ENCODE measurements at places on chromosomes 11 and 22. TPM values are rescaled to one million over a fixed set of nuclear protein-coding genes. Genes with fewer than 3 reads are reported as not detected.

DNA sequence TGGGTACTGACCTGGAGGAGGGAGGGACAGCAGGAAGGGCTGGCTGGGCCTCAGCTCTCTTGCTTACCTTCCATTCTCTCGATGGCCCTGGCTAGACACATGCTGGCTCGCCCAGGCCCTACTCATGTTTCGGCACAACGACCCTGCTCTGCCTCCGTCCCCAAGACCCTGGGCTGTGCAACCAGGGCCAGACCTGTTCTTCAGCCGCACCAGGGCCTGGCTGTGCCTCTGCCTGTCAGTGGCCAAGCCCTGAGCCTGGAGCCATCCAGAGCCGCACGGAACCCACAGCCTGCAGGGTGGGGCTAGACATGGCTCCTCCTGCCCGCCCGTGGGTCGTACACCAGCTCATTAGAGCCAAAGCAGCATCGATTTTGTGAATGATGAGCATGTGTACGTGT is 47.5 kb downstream of the RTN4R start:
- H3K4me1 ChIP-seq = no peaks in the 10 kb centered on the region
- H3K27me3 ChIP-seq = no peaks in the 10 kb centered on the region
- H3K27ac ChIP-seq = no peak overlapping the region
- DNase-seq = no peak
- no peak overlapping the region for H3K4me3 ChIP-seq

DNA sequence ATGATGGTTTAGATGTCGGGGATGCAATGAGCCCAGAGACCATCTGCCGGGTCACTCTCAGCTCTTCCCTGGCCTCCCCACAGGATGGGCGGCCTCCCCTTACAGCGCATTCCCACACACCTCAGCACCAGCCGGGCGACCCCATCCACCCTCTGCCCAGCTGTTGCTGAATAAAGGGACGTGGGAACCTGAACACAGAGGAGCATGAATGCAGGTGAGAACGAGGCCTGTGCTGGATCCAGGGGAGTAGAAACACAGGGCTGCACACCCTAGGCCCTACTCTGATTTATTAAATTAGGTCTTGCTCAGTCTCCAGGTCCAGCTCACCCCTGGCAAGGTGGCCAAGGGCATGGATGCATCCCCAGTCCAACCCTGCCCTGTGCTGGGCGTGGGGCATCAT is 180.5 kb downstream of the CTTN start:
- H3K4me1 ChIP-seq = no peaks in the 10 kb centered on the region
- no peaks in the 10 kb centered on the region for H3K36me3 ChIP-seq
- no peak overlapping the region for H3K27ac ChIP-seq
- DNase-seq = no peak
- no peaks in the 10 kb centered on the region for H3K27me3 ChIP-seq
- no peak overlapping the region for H3K4me3 ChIP-seq

- no peak overlapping the region for H3K27ac ChIP-seq
- no peak overlapping the region for H3K4me3 ChIP-seq
- H3K27me3 ChIP-seq = no peaks in the 10 kb centered on the region
- DNase-seq = no peak
- H3K4me1 ChIP-seq = peaks cover 19% of the 10 kb centered on the region
These were observed 9.7 kb upstream of the ANKK1 start for GRCh38 chr11:113377681-113378412.

DNA sequence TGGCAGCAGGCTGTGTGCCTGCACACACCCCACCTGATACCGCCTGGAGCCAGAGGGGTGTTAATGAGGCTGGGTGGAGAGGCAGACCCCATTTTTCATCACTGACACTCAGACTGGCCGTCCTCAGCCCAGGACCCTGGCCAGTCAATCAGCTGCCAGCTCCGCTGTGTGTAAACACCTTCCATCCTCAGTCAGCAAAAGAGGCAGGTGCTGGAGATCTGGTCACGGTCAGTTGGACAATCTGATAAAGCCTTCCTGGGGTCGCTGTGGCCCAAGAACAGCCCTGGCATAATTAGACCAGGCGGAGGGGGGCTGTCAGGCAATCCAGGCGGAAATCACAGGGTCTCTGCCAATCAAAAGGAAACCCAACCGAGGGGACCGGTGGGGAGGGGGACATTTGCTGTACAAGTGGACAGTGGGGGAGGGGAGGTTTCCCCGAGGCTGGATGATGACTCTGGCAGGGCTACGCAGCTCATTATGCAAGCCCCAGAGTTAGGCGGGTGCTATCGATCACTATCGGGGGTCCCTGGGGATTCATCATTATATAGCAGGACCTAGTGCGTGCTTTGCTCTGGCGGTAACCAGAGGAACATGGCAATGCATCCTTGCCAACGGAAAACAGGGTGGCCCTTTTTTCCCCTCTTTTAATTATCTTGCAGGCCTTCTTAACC is 72.9 kb downstream of the ABTB2 start:
- H3K27me3 ChIP-seq = no peaks in the 10 kb centered on the region
- no peak for DNase-seq
- no peak overlapping the region for H3K27ac ChIP-seq
- no peak overlapping the region for H3K4me3 ChIP-seq
- no peaks in the 10 kb centered on the region for H3K36me3 ChIP-seq
- H3K4me1 ChIP-seq = no peaks in the 10 kb centered on the region

DNA sequence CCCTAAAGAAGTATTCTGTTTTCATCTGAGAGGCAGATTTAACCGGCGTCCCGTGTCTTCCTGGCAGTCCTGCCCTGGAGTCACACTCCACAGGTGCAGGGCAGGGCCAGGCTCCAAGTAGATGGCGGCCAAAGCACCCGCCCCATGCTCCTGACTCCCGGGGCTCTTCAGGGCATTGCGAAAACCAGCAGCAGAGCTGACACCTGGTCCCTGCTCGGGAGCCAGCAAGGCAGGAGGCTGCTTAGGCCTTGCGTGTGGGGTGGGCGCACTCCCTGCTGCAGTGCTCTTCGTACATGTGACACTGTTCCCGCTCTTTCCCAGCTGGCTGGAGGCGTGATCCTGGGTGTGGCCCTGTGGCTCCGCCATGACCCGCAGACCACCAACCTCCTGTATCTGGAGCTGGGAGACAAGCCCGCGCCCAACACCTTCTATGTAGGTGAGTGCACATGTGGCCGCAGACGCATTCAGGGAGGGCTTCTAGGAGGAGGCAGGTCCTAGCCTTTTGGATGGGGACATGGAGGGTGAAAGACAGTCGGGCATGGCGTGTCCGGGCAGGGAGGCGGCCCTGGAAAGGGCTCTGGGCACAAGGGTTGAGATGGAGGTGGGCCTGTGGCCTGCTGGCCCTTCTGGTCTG is 10.3 kb upstream of the TSSC4 start:
- H3K27ac ChIP-seq = no peak overlapping the region
- H3K4me3 ChIP-seq = no peak overlapping the region
- no peaks in the 10 kb centered on the region for H3K36me3 ChIP-seq
- peaks cover 100% of the 10 kb centered on the region for H3K4me1 ChIP-seq
- DNase-seq = no peak

DNA sequence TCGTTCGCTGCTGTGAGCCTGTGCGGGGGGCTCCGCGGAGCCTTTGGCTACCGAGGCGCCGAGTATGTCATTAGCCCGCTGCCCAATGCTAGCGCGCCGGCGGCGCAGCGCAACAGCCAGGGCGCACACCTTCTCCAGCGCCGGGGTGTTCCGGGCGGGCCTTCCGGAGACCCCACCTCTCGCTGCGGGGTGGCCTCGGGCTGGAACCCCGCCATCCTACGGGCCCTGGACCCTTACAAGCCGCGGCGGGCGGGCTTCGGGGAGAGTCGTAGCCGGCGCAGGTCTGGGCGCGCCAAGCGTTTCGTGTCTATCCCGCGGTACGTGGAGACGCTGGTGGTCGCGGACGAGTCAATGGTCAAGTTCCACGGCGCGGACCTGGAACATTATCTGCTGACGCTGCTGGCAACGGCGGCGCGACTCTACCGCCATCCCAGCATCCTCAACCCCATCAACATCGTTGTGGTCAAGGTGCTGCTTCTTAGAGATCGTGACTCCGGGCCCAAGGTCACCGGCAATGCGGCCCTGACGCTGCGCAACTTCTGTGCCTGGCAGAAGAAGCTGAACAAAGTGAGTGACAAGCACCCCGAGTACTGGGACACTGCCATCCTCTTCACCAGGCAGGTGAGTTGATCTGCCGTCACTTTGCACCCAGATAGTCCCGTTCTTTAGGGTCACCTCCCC is 1.0 kb downstream of the ADAMTS15 start:
- H3K4me3 ChIP-seq = no peak overlapping the region
- no peaks in the 10 kb centered on the region for H3K36me3 ChIP-seq
- DNase-seq = no peak
- no peak overlapping the region for H3K27ac ChIP-seq

GRCh38 chr22:27919942-27920755 is 1.1 kb upstream of the PITPNB start:
- H3K4me1 ChIP-seq = peaks cover 22% of the 10 kb centered on the region
- H3K27ac ChIP-seq = peak overlapping the region; percentile 97
- no peaks in the 10 kb centered on the region for H3K36me3 ChIP-seq
- DNase-seq = no peak
- peak overlapping the region; percentile 97 for H3K4me3 ChIP-seq
- no peaks in the 10 kb centered on the region for H3K27me3 ChIP-seq

DNA sequence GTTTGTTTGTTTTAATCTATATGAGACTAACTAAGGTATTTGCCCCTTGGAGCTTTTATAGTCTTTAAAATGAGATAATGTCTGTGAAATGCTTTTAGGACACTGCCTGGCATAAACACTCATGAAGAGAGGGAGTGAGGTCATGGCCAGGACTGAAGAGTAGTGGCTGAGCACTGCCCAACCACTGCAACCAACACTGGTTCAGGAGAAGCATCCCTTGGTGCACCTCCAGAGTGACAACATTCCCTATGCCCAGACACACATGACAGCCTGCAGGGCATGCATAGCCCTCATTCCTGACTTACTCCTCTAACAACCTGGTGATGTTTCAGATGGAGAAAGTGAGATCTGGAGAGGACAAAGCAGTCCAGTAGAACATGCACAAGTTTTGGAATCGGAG is 36.1 kb downstream of the ME3 start:
- H3K4me3 ChIP-seq = no peak overlapping the region
- no peaks in the 10 kb centered on the region for H3K36me3 ChIP-seq
- no peaks in the 10 kb centered on the region for H3K27me3 ChIP-seq
- H3K27ac ChIP-seq = no peak overlapping the region
- H3K4me1 ChIP-seq = no peaks in the 10 kb centered on the region

- no peak for DNase-seq
- no peaks in the 10 kb centered on the region for H3K36me3 ChIP-seq
- no peak overlapping the region for H3K27ac ChIP-seq
- no peaks in the 10 kb centered on the region for H3K27me3 ChIP-seq
These were observed 34.9 kb upstream of the PHOX2A start for GRCh38 chr11:72278905-72279304.

- H3K36me3 ChIP-seq = no peaks in the 10 kb centered on the region
- H3K4me3 ChIP-seq = no peak overlapping the region
- no peak for DNase-seq
- H3K27ac ChIP-seq = no peak overlapping the region
- H3K4me1 ChIP-seq = no peaks in the 10 kb centered on the region
- H3K27me3 ChIP-seq = no peaks in the 10 kb centered on the region
These were observed 91.5 kb upstream of the BLID start for GRCh38 chr11:122207505-122207904.

DNA sequence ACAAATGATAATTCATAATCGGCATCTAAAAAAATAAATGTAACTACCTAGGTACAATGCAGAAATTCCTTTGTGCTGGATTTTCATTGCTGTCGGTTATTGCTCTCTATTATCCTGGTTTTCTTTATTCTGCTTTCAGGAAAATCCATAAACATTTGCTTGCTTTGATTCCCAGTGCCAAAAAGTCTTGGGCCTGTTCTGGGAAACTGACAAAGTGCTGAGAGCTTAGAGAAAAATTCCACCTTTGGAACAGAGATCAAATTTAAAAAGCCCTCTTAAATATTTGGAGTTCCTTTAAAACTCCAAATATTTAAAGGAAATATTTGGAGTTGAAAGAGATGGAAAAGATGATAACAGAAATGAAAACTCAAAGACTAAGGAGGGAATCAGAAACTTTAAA is 87.3 kb upstream of the ZBED5 start:
- H3K27me3 ChIP-seq = no peaks in the 10 kb centered on the region
- no peak overlapping the region for H3K4me3 ChIP-seq
- H3K27ac ChIP-seq = no peak overlapping the region
- DNase-seq = no peak

DNA sequence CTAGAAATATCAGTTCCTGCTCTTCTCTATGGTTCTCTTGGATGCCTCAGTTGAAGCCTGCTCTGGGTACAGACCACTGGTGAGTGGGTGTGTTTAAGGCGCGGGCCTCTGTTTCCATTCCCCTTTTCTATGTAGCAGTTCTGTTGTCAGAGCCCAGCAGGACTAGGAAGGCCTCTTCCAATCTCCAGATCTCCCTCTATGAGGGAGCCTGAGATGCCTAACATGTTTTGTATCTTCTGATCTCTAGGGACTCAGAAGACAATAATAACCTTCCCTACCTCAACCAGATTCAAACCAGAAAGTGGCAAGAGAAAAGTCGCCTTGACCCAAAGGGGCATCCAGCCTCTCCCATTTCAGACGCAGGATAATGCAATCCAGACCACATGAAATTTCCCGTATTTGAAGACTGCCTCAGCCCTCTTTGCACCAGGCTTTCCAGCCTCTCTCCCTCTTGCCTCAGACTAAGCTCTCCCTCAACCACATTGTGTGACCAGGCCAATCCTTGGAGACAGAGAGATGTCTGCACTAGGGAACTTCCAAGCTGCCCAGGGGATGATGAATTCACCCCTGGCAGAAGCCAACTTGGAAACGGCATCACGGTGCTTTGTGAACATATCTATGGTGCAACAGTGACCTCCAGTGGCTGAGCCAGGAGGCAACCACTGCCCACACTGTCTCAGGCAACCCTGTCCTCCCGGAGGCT is 150.1 kb upstream of the UBASH3B start:
- H3K36me3 ChIP-seq = no peaks in the 10 kb centered on the region
- no peak overlapping the region for H3K4me3 ChIP-seq
- peaks cover 6% of the 10 kb centered on the region for H3K27me3 ChIP-seq
- H3K4me1 ChIP-seq = no peaks in the 10 kb centered on the region
- H3K27ac ChIP-seq = no peak overlapping the region

DNA sequence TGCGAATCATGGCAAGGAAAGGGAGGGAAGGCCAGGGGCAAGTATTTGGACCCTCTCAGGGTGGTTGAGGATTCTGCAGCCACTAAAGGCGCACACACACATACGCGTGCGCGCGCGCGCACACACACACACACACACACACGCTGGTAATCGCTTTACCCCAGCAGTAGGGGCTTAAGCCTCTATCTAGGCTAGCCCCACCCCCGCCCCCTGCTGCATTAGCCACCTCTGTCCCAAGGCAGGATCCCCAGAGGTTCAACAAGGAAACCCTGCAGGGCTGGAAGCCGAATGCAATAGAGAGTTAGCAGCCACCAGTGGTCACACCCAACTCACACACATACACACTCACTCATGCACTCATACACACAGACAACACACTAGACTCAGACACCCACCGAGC is 28.6 kb upstream of the ELFN2 start:
- DNase-seq = no peak
- no peak overlapping the region for H3K27ac ChIP-seq
- H3K4me1 ChIP-seq = no peaks in the 10 kb centered on the region
- H3K36me3 ChIP-seq = peaks cover 1% of the 10 kb centered on the region

- no peak for DNase-seq
- no peak overlapping the region for H3K4me3 ChIP-seq
- no peak overlapping the region for H3K27ac ChIP-seq
- H3K36me3 ChIP-seq = no peaks in the 10 kb centered on the region
These were observed 973.6 kb upstream of the TENM4 start for GRCh38 chr11:80414181-80415165.

- no peaks in the 10 kb centered on the region for H3K4me1 ChIP-seq
- no peak overlapping the region for H3K27ac ChIP-seq
- no peak overlapping the region for H3K4me3 ChIP-seq
- no peak for DNase-seq
These were observed 186.6 kb upstream of the BDNF start for GRCh38 chr11:27886857-27887256.

The IFITM10 gene
- 0.09 TPM for polyA plus RNA-seq

The IGF2 gene
- polyA plus RNA-seq = not detected

The DEUP1 gene
- not detected for polyA plus RNA-seq

The TXN2 gene
- polyA plus RNA-seq = 54.6 TPM

The ALDH3B1 gene
- polyA plus RNA-seq = 0.81 TPM

The IL10RA gene
- 73.3 TPM for polyA plus RNA-seq
